ENCODE measurements at places on chromosomes 4 and X.

- DNase-seq = no peak
Observed at GRCh38 chr4:26226629-26227376, 94.0 kb upstream of the RBPJ start.

DNA sequence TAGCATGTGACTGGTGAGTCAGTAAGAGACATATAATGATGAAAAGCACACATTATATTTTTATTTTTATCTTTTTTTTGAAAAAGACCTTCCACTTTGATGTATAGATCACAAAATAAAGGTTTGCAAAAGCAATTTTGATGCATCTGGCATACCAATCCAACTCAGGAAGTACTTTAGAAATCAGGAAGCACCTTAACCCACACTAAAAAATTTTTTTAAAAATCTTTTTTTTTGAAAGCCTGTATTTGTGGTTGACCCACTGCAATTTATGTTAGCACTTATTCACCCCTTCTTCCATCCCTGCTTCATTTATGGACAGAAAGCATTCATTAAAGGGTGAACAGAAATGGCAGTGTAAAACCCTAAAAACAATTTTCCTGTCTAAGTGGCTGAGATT, 16.6 kb downstream of the TMEM255A start:
- no peak for DNase-seq

DNA sequence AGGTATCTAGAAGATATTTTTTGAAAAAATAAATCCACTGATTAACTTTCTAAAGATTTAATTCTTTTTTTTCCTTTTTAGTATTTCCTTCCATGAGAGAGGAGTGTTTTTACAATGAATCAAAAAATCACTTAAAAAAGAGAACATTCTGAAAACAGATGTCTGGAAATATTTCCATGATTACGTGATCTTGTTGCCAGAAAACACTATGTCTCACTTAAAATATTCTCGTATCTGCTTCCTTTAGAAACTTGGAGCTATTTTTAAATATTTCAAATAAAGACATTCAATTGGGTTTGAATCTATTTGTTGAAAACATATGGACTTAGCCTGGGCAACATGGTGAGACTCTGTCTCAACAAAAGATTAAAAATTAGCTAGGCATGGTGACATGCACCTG, 232.8 kb upstream of the RASGEF1B start:
- DNase-seq = no peak

DNA sequence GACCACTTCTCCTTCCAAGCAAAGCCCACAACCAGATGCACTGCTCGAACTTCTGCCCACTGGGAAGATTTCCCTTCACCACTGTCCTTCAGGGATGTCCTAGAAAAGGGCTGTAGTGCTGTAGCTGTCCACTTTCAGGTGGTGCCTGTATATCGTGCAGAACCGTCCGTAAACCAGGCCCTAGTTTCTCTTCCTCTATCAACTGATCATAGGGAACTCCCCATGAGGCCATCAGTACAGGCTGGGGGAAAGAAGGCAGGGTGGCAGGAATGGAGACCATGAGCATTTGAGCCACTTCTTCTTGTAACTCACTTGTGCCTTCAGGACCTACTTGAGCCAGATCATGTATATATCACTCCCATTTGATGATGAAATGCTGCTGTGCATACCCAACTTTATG, 57.3 kb upstream of the FAM9B start:
- no peak for DNase-seq

GRCh38 chrX:48465336-48465933, 4.6 kb downstream of the SLC38A5 start:
- DNase-seq = no peak

DNA sequence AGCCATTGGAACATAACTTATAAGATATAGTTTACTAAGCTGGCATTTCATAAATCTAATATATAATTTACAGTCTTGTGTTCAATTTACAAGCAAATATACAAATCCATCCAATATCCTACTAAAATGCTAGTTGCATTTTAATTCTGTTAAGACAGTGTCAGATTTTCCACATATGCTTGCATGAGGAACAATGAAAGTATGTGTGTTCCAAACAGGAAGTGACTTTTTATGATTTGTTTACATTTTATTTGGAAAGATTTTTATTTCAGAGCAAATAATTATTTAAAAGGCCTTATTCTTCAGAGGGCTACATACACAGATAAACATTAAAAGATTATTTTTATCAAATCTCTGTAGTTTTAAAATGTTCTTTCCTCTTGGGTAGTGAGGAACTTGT, 130.1 kb downstream of the KLHL34 start:
- no peak for DNase-seq

GRCh38 chr4:101367201-101367600, 19.9 kb upstream of the PPP3CA start:
- DNase-seq = no peak

GRCh38 chr4:6044805-6045204, 26.6 kb upstream of the C4orf50 start:
- DNase-seq = no peak

DNA sequence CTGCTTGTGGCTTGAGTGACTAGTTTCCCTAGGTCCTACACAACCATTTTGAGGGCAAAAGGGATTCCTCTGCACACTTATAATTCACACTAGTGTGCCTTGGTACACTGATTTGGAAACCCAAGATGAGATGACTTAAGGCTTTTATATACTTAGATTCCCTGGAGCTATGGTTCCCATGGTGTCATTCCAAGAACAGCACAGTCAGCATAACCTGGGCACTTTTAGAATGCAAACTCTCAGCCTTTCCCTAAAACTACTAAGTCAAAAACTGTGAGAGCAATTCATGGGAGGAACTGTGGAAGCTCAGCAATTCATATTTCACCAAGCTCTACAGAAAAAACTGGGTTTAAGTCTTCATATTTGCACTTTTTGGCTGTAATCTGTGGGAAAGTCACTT, 38.0 kb upstream of the ZC4H2 start:
- DNase-seq = no peak

- no peak for DNase-seq
Observed at GRCh38 chr4:52004414-52004813, 15.7 kb downstream of the LRRC66 start.

GRCh38 chr4:172486531-172486930, 673.3 kb downstream of the GALNTL6 start:
- DNase-seq = no peak
